ENCODE measurements at places on chromosomes 11 and 22.

- DNase-seq: no peak
Measured at GRCh38 chr11:94002226-94002625, 18.9 kb upstream of the HEPHL1 start.

- no peak for DNase-seq
Measured at GRCh38 chr11:11722861-11723260, 101.1 kb upstream of the GALNT18 start.

- DNase-seq: no peak
Measured at GRCh38 chr22:48921411-48921903, 906.2 kb downstream of the BRD1 start.

DNA sequence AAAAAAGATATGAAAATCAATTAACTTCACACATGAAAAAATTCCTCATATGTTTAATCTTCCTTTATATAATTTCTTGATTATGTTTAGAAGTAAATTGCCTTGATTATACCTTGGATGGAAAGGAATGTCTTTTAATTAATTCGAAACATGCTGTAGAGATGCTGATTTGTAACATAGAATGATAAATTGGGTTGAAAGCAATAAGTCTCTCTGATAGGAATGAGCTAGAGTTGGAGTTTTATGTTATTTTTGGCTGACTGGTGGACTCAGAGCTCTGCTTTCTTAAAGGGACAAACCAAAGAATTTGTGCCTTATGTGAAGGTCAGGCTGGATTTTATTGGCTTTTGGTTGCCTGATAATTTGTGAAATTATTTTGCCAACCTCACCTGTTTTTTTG is 94.7 kb upstream of the RAG2 start:
- no peak for DNase-seq

- no peak for DNase-seq
Measured at GRCh38 chr11:8312986-8313385, 49.3 kb upstream of the LMO1 start.

DNA sequence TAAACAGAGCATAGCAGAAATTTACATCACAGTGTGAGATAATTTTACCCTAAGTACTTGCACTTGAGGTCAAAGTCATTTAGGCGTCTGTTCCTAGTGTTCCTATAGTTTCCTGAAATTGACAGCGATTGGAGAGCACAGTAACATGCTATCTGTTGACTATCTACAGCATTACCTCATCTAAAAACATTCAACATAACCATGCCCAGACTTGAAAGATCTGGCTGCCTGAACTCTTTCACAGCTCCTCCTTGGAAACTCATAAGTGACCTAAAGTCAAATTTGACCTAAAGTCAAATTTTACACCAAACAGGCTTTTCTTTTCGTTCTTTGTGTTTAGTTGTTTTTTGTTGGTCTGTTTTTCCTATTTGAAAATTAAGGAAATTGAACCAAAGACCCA is 233.8 kb upstream of the UBASH3B start:
- no peak for DNase-seq

DNA sequence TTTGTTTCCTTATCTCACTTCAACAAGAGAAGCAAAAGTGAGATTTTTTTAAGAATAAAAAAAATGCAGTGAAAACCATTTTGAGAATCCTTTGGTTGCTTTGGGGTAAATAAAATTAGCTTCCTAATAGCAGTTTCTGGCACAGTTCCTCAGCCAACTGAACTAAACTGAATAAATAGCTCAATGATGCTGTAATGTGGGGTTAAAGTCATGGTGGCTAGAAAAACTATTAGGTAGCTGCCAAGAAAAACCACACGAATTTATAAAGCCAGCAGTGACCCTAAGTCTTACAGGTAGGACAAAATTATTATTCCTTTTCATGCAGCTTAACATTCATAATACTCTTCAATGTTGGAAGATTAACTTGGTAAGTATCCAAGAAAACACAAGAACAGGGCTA is 142.4 kb downstream of the APIP start:
- no peak for DNase-seq

GRCh38 chr22:26170795-26171580 is 1.7 kb downstream of the SEZ6L start:
- peak; percentile 32 for DNase-seq

GRCh38 chr22:17808693-17809403 is 34.6 kb upstream of the BID start:
- no peak for DNase-seq

- DNase-seq: no peak
Measured at GRCh38 chr22:36762687-36763260, 13.1 kb downstream of the IFT27 start.

- peak; percentile 78 for DNase-seq
Measured at GRCh38 chr11:70423523-70424505, 25.5 kb downstream of the CTTN start.

DNA sequence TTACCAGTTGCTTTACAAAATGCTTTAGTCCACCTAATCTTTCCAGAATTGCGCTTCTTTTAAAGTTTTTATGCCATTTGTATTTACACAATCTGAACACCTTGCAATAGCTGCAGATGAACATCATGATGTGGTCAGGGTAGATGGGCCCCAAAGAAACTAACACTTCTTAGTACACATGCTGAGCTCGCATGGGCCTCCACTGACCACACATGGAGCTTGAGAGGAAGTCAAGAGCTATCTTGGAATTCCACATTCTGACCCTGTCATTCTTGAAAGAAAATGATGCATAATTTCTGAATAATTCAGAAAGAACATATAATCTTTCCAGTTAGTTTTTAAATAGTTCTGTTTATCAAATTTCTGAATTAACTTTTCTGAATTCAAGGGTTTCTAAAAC is 7.7 kb downstream of the LIPT2 start:
- no peak for DNase-seq

GRCh38 chr22:19793661-19794310 is 33.2 kb downstream of the TBX1 start:
- DNase-seq: no peak

DNA sequence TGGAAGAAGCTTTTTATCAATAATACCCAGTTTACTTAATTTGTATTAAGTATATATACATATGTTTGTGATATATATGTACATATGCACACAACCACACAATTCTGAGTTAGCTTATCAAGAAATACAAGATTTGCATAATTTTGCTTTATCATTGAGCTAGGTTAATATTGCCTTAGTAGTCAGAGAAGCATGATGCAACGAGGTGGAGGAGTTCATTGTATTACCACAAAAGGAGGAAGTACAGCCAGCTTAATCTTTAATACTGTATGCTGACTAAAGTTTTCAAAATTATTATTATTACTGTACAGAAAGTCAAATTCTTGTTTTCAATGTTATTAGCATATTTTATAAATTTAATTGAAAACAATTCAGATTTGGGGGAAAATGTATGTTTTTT is 278.4 kb upstream of the PDGFD start:
- DNase-seq: peak; percentile 12

- DNase-seq: no peak
Measured at GRCh38 chr22:19749876-19750275, 10.7 kb upstream of the TBX1 start.

- DNase-seq: no peak
Measured at GRCh38 chr22:32628628-32629572, 154.3 kb downstream of the FBXO7 start.

GRCh38 chr11:1005928-1006327 is 30.6 kb downstream of the MUC6 start:
- no peak for DNase-seq

- DNase-seq: no peak
Measured at GRCh38 chr11:112087212-112087611, 539 bp downstream of the SDHD start.

- DNase-seq: no peak
Measured at GRCh38 chr22:25570486-25570885, 6.0 kb downstream of the GRK3 start.

- no peak for DNase-seq
Measured at GRCh38 chr11:115463606-115464005, 40.6 kb downstream of the CADM1 start.

- DNase-seq: no peak
Measured at GRCh38 chr11:79458709-79459108, 17.9 kb upstream of the TENM4 start.

DNA sequence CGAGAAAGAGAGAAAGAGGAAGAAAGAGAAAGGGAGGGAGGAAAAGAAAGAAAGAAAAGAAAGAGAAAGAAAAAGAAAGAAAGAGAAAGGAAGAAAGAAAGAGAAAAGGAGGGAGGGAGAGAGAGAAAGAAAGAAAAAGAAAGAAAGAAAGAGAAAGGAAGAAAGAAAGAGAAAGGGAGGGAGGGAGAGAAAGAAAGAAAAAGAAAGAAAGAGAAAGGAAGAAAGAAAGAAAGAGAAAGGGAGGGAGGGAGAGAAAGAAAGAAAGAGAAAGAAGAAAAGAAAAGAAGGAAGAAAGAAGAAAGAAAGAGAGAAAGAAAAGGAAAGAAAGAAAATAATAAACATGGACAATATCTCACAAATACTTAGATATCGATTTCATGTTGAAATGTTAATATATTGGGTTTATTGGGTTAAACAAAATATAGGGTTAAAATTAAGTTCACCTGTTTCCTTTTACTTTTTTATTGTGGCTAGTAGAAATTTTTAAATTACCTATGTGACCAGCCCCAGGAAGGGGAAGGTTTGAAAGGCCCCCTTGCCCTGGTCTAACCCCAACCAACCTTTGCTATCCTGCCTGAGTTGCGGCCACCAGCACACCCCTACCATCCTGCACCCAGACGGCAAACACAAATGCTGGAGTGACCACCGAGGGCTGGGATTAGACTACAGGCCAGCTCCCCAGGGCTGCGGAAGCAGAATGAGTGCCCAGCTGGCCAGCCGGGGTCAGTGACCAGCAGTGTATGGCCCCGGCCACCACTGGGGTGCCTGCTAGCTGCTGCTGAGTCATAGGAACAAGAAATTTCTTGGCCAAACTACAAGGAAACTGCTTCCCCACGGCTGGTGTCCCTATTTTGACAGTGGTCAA is 81.0 kb upstream of the FGF3 start:
- DNase-seq: no peak

- DNase-seq: no peak
Measured at GRCh38 chr22:30887453-30887852, 81.1 kb downstream of the MORC2 start.

DNA sequence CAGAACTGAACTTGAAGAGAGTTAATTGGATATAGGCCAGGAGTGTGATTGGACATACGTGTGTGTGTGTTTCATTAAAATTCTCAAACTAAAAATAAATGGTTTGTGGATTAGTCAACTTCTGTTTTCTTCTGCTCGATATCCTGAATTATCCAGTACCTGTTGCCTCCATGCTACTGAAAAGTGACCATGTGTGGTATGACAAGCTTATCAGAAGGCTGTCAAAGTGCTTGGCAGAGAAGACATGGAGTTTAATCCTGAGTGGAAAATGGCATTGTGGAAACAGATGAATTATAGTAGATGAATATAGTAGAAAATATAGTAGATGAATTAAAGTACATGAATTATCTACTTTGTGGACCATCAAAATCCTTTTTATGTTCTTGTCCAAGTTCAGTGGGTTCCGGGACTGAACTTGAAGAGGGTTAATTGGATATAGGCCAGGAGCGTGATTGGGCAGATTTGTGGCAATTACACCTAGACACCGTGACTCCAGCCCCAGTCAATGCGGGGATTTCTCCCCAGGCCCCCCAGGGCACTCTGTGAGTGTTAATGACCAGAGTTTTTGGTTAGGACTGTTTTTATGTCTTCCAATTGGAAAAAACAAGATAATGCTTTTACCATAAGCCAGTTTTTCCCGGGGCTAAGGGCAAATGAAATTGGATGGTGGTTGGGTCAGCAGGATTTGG is 30.1 kb downstream of the GRAMD1B start:
- DNase-seq: no peak

DNA sequence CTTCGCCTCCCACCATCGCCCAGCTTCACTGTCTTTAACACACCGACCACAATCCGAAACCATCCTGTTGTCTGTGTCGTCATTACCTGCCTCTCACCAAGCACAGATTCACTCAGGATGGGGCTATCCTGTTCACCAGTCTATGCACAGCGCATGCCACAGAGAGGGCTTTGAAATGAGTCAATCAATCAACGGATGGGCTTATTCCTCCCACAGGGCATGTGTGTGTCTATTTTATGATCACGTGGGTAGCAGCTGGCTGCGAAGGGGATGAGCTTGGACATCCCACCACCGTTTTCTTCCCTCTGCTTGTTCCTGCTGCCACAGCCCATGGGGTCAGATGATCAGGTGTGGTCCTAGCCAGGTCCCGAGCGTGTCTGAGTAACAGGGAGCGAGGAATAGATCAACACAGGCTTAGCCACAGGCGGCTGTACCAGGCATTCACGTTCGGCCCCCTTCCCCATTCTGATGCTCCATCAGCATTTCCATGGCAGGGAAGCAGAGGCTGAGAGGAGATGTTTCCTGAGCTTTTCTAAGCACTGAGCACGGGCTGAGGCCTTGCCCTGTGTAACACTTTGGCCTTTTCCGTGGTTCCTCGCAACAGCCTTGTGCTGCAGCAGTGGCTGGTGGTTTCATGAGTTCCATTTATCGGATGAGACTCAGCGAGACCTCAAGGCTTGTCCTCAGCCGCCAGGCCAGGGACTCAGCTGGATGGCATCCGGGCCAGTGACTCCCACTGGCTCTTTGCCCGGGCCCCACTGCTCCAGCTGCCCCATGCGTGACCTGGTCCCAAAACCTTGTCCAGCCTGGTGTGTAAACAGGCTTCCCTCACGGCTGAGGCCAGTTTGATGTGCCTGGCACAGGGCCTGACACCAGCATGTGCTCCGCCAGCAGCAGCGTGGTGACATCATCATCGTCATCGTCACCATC is 48.1 kb upstream of the FGF3 start:
- no peak for DNase-seq

GRCh38 chr22:36577019-36577418 is 48.1 kb upstream of the EIF3D start:
- no peak for DNase-seq

DNA sequence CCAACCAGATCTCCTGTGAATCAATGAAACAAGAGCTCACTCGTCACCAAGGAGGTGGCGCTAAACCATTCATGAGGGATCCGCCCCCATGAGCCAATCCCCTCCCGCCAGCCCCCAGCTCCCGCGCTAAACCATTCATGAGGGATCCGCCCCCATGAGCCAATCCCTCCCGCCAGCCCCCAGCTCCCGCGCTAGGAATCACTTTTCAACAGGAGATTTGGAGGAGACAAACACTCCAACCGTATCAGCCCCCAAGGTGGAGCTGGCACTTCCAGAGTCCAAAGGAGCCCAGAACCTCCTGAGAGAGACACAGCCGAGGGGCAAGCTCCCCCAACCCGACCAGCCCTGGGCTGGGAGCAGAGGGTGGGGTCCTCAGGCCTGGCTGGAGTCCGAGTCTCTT is 40.9 kb upstream of the PRR5 start:
- DNase-seq: no peak

GRCh38 chr22:37552524-37553163 is 7.6 kb upstream of the CDC42EP1 start:
- DNase-seq: no peak

DNA sequence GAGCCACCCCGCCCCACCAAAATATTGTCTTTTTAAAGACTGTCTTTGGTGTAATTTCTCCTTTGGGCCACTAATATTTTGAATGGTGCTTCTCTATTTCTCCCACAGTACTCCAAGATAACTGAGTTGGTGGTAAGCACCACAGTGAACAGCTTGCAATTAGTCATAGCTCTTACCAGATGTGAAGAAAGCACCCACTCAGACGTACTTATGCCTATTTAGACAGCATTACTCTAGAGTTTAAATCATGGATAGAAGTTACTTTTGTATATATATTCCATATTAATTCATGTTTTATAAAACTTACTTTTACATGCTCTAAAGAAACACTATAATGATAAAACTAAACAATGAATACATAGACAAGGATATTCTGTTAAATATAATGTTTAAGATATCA is 12.7 kb downstream of the ANO3 start:
- no peak for DNase-seq

- DNase-seq: no peak
Measured at GRCh38 chr22:45726081-45726480, 54.4 kb downstream of the ATXN10 start.

GRCh38 chr11:134313821-134314607 is 17.8 kb upstream of the GLB1L2 start:
- DNase-seq: no peak

Measured in KBM-7 (cell line).